Gastrocnemius medialis (tissue), 4 donors: ENCODE measurements at places on chromosomes 7 and 10. TPM values are rescaled to one million over a fixed set of nuclear protein-coding genes. Genes with fewer than 3 reads are reported as not detected.
A peak's percentile ranks its signal among the peaks of the same experiment; 100 is the strongest.

- DNase-seq, result no peak
Observed at GRCh38 chr7:77326131-77326530, 90.0 kb downstream of the GSAP start.

- no peak for DNase-seq
Observed at GRCh38 chr10:6528198-6528950, 51.7 kb downstream of the PRKCQ start.

DNA sequence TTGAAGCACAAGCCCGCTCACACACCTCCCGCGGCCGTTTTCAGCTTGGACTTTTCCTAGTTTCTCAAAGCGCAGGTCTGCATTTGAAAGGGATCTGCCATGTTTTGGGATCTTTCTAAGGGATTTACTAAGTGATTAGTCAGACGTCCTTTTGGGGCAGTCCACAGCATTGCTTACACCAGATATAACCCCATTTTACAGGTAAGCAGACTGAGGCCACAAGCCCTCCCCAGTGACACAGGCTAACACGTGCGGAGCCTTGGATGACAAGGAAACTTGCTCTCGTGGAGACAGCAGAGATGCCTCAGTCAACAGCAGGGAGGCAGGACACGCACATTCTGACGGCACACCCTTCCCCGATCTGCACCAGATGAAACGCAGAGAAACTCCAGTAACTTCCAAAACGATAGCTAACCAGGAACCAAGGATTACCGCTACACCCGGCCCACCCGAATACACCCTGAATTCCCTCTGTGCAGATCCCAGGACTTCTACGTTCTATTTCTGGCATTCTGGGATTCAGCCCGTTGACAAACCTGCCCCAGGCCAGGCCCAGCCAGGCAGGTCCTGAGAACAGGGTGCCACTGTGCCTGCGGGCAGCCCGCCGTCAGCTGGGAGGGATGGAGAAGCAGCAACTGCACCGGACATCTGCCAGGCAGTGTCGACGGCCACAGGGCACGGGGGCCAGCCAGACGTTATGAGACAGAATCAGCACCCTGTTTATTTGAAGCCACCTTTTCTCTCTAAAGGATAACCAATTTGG is 27.9 kb downstream of the FOXL3 start:
- DNase-seq, result no peak

DNA sequence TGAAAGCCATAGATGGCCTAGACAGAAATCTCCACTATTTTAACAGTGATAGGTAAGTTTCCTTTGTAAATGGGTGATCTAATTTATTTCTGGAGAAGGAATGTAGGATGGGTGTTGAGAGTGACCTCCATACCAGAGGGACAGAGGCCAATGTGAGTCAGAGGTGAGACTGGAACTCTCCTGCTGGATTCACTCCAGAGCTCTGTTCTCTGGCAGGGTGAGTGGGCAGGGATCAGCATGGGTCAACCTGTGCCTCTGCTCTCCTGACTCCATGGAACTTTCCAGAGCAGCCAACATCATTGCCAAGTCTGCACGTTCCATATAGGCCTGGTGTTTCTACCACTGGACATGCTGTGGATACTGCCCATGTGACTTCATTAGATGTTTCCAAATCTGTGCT is 11.4 kb downstream of the AKR1C3 start:
- DNase-seq, result peak; percentile 17

The CACNB2 gene
- total RNA-seq, result 1.5 TPM

DNA sequence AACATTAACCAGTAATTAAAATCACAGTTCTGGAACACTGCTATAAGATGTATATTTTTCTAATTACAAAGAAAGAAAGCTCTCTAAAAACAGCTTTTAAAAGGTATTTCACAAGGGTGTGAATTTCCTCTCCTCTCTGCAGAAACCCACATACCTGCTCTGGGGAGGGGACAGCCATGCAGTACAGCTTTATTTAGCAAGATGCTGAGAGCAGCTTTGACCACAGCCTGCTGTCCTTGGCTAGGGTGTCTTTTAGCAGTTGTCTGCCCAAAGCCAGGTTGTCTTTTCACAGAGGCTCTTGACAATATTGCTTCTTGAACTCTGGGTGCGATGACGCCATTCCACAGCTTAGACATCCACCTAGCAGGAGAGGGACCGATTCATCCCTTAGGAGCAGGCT is 148.3 kb downstream of the CTTNBP2 start:
- no peak for DNase-seq

- DNase-seq, result peak; percentile 26
Observed at GRCh38 chr7:132655131-132655727, 79.0 kb upstream of the PLXNA4 start.

DNA sequence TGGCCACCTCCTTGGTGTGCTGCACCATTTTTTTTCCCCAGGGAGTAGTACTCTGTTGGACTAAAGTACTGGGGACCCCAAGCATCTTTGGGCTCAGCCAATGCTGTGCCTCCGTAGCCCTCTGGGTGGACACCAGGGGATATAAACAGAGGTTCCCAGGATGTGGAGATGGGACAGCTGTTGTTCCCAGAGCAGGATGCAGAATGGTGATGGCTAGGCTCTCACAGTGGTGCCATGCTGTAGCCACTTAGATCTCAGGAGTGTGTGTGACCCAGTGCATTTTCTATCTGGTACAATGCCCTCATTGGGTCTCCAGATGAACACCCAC is 50.9 kb upstream of the SCIN start:
- DNase-seq, result no peak

- no peak for DNase-seq
Observed at GRCh38 chr7:101390901-101391301, 28.2 kb downstream of the COL26A1 start.

DNA sequence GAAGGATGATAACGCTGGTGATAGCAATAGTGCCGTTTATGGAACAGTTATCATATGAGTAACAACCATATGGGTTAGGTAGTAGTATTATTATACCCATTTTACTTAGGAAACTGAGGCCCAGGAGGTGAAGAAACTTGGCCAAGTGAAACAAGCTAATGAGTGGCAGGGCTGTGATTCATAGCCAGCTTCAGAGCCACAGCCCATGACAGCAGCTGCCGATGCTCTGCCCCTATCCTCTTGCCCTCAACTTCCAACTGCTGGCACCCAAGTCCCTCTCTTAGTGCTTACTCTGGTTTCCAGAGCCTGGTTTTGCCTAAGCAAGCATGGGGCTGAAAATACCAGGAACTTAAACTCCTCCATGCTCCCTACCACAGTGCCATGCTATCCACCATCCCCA is 12.3 kb downstream of the SH3PXD2A start:
- no peak for DNase-seq

DNA sequence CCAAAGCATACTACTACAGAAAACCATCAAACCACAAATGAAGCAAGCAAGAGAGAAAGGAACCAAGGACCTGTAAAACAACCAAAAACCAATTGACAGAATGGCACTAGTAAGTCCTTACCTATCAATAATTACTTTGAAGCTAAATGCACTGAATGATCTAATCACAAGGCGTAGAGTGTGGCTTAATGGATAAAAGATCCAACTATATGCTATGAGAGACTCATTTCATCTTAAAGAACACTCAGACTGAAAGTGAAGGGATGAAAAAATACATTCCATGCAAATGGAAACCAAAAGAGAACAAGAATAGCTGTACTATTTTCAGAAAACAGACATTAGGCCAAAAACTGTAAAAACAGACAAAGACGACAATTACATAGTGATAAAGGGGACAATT is 70.7 kb downstream of the CRPPA start:
- DNase-seq, result no peak

- no peak for DNase-seq
Observed at GRCh38 chr7:139600306-139600705, 76.8 kb downstream of the CLEC2L start.

The LRIT1 gene
- not detected for total RNA-seq

DNA sequence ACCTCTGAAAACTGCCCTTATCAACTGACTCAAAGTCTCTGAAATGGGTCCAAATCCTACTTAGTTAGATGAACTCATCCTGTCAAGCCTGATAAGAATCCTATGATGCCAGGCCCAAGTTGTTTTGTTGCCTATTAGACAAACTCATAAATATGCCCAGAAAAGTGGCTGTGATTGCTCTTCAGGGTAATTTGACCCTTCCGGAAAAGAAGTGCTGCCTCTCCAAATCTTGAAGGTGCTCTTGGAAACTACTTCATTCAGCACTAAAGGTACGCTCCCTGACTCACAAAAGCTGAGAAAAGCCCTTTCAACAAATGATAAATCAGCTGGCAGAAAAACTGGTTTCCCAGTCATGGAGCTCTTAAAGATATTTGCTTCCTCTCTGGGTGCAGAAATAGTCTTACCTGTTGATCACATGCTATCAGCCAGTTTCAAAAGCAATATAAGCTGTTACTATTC is 6.7 kb downstream of the IFIT5 start:
- no peak for DNase-seq

- no peak for DNase-seq
Observed at GRCh38 chr10:122649903-122650302, 49.7 kb downstream of the C10orf120 start.

The MMRN2 gene
- 29.5 TPM for total RNA-seq

GRCh38 chr10:92662848-92663247 is 26.9 kb upstream of the HHEX start:
- DNase-seq, result no peak

GRCh38 chr10:125606414-125607010 is 76.5 kb downstream of the TEX36 start:
- no peak for DNase-seq

GRCh38 chr7:119472408-119473038 is 800.5 kb upstream of the KCND2 start:
- DNase-seq, result no peak

The CFAP46 gene
- 27.9 TPM for total RNA-seq

The TDRD1 gene
- total RNA-seq, result not detected

The CRYGN gene
- not detected for total RNA-seq

- DNase-seq, result no peak
Observed at GRCh38 chr10:131668903-131669302, 231.9 kb upstream of the PPP2R2D start.

The ENO4 gene
- not detected for total RNA-seq

The OGDHL gene
- total RNA-seq, result 0.13 TPM

DNA sequence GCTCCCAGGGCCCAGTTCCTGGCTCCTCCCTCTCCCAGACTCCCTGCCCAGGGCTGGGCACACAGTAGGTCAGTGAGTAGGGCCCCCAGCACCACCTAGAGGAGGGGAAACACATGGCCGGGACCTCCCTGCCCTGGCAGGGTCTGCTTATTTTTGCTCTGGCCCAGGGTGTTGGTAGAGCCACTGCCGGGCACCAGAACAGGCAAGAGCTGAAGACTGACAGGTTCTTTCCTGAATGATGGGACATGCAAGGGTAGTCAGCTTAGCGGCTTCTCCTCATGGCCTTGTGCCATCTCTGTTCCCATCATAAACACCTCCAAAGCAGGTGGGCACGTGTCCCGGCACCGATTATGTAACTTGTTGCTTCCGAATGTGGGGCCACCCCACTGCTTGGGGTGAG is 86.5 kb downstream of the NEURL1 start:
- DNase-seq, result peak; percentile 80

The STEAP1 gene
- 1.6 TPM for total RNA-seq

- no peak for DNase-seq
Observed at GRCh38 chr10:129090618-129091366, 376.2 kb upstream of the MGMT start.

The SLC39A12 gene
- total RNA-seq, result not detected

- no peak for DNase-seq
Observed at GRCh38 chr7:66575398-66575797, 53.3 kb upstream of the KCTD7 start.
